Right cardiac atrium (tissue), 5 donors: ENCODE measurements at places on chromosomes 7 and 10.
A peak's percentile ranks its signal among the peaks of the same experiment; 100 is the strongest.

DNA sequence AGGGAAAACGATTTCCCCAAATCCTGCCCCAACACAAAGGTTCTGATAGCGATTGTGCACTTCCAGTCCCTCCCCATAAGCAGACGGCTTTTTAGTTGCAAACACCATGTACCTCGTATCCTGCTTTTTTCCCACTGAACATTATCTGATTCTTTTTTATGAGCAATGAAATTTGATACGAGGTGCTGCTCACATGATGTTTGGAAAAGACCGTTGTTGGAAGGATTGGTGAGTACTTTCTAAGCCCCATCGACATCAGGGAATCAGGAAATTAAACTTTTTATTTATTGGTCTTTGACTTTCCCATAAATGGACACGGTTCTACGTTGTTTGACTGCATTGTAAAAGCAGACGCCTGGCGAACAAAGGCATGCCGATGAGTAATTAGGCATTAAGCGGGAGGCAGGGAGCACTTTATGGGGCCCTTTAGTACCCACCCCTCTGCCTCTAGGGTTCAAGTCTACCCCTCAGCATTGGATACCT is 49.4 kb downstream of the TEX36 start:
- no peak for DNase-seq

- peak; percentile 6 for DNase-seq
Observed at GRCh38 chr7:2010101-2010500, 222.6 kb downstream of the MAD1L1 start.

- DNase-seq: no peak
Observed at GRCh38 chr10:71736570-71736952, 17.0 kb upstream of the C10orf105 start.

- DNase-seq: no peak
Observed at GRCh38 chr10:84665883-84666463, 337.6 kb downstream of the CCSER2 start.

- peak; percentile 35 for DNase-seq
Observed at GRCh38 chr10:22550732-22551131, 163.6 kb downstream of the PIP4K2A start.

GRCh38 chr10:50619882-50620281 is 3.9 kb downstream of the SGMS1 start:
- DNase-seq: no peak

- DNase-seq: no peak
Observed at GRCh38 chr7:94087664-94088352, 83.7 kb upstream of the BET1 start.

DNA sequence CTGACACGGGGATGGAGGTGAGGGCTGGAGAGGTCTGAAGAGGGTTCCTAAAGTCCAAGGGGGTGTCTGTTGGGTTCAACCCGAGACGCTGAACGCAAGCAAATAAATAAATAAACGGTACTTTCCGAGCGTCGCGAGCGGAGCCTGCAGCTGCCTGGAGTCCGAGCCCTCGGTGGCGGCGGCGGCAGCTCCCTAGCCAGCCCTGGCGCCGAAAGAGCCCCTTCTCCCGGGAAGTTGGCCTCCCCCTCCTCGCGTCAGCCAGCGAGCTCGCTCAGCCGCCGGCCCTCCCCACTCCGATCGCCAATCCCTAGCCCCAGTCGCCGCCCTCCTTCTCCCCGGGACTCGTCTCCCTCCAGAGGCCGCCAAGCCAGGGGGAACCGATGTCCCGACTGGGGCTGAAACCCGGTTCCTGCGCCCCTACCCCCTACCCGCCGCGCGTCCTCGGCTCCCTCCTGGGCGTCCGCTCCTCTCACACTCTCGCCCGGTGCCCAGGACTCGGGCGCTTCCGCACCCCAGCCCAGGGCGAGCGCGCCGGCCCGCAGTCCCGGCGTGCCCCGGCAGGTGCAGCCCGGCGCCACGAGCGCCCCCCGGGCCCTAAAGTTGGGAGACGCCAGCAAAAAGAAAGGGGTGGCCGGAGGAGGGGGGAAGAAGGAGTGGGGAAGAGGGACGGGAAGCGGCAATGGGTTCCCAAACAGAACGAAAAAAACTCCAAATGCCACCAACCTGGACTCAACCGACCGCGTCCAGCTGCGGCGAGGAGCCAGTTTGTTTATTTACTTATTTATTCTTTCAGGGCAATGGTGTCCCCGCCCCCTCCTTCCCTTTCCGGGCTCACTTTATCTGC is at the start of gene GFRA1:
TSS of gene GFRA1 (minus strand) at position 767 of the 844 bp plus-strand sequence. CDS start 1,177 bp downstream, outside the sequence.
- DNase-seq: peak; percentile 75

- DNase-seq: no peak
Observed at GRCh38 chr10:114928818-114929217, 9.2 kb upstream of the TRUB1 start.

DNA sequence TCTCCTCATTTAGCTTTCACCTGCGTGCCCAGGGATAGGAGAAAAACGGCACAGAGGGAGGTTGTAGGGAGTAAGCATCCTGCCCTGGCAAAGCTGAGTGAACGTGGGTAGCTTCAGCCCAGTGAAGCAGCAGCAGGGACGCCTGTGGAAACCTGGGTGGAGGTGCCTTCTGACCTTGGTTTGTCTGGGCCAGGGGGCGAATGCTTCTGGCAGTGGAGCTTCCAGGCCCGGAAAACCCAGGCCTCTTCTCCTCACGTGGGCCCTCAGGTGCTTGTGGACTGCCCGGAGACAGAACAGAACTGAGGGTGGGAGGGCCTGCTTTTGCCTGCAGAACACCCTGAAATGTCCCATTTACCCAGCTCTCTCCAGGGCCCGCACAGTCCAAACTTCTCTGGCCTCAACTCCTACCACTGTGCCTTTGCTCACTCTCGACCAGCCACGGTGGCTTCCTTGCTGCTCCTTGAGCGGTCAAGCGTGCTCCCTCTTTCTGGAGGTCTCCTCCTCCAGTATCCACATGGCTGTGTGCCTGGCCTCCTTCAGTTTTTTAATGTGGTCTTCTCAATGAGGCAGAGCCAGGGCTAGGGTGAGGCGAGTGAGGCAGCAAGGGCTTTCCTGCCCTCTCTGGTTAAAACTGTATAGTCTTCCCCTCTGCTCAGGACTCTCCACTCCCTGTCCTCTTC is 62.4 kb downstream of the TMEM209 start:
- DNase-seq: no peak

GRCh38 chr10:132476146-132477065 is 61.2 kb upstream of the INPP5A start:
- DNase-seq: peak; percentile 30

- DNase-seq: no peak
Observed at GRCh38 chr7:112892263-112892662, 102.1 kb upstream of the TMEM168 start.

- no peak for DNase-seq
Observed at GRCh38 chr10:1687190-1687589, 50.1 kb downstream of the ADARB2 start.

DNA sequence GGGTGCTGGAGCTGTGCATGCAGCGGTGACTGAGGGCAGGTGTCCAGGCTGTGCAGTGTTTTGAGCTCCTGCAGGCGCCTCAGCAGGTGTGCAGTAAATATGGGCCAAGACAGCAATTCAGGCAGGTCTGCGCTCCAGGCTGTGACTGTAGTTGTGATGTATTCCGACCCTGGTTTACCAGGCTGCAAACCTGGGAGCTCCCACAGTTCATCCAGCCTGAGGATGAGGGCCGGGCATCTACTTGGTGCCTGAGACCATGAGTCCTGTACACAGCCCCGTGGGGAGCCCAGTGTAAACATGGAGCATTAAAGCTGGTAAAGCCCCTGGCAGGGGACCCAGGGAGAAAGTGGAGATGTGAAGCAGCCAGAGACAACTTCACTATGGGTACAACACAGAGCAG is 82.8 kb downstream of the VOPP1 start:
- no peak for DNase-seq

- no peak for DNase-seq
Observed at GRCh38 chr7:158101821-158102450, 485.7 kb downstream of the PTPRN2 start.

GRCh38 chr10:74855027-74855426 is 28.6 kb downstream of the KAT6B start:
- DNase-seq: peak; percentile 25

DNA sequence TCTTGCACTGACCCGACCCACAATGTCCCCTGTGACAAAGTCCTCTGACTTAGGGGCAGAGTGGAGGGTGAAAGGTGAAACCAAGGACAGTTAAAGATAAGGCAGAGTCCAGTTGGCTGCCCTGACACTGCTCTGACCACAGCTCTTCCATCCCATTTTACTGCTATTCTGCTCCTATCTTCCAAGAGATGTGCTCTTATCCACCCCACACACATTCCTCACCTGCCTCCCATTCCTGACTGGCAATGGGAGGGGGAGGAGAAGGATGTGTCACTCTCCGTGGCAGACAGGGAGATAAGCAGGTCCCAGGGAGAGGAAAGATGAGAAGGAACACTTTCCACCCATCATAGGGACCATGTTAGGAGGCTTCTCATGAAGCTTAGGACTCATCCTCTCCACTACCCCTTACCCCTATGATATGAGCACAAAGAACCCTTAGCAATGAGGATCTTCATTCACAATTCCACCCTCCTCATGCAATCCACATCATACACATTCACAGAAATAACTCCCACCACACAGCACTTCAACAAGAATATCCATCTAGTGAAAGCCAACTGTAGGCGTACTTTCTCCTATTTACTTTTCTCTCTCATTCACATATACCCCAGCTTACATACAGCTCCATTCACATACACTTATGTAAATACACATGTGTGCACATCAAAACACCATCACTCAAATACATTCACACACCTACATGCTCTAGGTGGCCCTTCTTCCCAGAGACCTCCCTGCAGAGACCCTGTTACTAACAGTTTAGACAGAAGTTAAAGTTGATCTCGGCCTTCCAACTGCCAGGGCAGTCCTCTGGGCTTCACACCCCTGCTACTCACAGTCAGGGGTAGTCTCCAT is 6.6 kb downstream of the SYNPO2L start:
- no peak for DNase-seq

GRCh38 chr10:60086862-60087261 is 180.5 kb upstream of the CCDC6 start:
- no peak for DNase-seq

- no peak for DNase-seq
Observed at GRCh38 chr7:4561795-4562194, 120.3 kb upstream of the FOXK1 start.

DNA sequence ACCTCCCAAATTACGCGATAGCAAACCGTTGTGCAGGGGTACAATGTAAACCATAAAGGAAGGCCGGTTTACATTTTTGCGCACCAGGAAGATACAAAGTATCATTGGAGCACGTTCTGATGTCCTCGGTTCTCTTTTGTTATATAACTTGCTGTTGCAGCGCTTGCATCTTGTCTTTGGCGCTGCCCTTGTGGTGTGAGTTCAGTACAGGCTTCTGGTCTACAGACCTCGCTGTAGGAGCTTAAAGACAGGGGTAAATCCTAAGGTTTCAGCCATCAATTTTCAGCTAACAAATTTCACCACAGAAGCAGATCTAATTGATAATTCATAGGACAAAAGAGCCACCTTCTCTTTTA is 1.5 kb upstream of the MKX start:
- DNase-seq: no peak

GRCh38 chr10:14889318-14889717 is 10.7 kb downstream of the SUV39H2 start:
- DNase-seq: no peak

DNA sequence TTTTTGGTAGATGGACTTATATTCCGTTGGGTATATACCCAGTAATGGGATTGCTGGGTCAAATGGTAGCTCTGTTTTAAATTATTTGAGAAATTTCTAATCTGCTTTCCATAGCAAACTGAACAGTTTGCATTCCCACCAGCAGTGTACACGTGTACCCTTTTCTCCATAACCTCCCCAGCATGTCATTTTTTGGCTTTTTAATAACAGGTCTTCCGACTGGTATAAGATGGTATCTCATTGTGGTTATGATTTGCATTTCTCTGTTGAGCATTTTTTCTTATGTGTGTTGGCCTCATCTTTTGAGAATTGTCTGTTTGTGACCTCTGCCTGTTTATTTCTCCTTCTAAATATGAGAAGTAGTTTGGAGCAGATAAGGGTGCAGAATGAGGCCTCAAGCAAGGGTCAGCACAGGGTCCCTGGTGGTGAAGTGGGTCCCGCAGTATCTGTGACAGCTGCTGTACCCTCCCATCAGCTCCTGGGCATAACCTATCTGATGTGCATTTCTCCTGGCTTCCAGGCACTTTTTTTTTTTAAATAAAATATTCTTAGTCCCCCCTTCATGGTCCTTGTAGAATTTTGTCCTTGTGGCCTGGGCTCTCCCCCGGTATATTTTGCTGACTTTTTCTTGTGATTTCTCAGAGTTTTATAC is 73.5 kb downstream of the PROSER2 start:
- no peak for DNase-seq

- no peak for DNase-seq
Observed at GRCh38 chr10:106761906-106762305, 402.6 kb downstream of the SORCS1 start.

DNA sequence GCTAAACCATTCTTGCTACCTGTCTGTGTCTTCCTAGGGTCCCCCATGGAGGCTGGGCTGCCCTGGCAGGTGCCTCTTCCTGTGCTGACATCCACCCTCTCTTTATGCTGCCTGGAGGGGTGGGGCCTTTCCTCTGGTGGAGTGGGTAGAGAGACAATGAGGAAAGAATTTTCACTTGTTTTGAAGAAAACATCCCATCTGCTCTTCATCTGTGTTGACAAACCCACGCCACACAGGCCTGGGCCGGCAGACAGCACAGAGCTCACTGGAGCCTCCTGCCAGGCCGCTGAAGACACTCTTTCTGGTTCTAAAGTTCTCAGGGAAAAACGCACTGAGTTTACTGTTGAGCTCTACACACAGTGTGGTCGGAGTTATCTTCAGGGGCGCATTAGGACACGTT is 328.2 kb downstream of the GLRX3 start:
- no peak for DNase-seq

GRCh38 chr7:39754326-39755120 is 131.2 kb downstream of the RALA start:
- DNase-seq: no peak

- DNase-seq: no peak
Observed at GRCh38 chr7:135597181-135597925, 39.6 kb downstream of the NUP205 start.

GRCh38 chr7:36336390-36336789 is 53.3 kb upstream of the ANLN start:
- DNase-seq: no peak

- no peak for DNase-seq
Observed at GRCh38 chr10:11687357-11687771, 54.8 kb upstream of the ECHDC3 start.

DNA sequence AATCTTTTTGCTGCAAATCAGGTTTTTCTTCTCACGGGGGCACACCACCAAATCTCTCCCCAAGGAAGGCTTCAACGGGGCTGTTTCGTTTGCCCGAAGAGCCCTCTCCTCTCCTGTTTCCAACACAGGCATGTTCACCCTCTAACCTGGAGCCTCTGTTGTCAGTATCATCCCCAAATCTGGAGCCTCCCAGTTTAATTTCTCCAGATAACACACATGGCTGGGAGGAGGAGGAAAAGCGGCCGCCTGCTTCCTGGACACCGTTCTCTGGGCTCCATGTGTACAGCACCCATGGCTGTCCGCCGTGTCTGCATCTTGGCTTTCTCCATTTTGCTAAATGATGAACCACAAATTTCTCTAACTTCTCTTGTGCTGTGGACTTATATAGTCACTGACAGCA is 214.5 kb downstream of the DIP2C start:
- DNase-seq: no peak

- DNase-seq: no peak
Observed at GRCh38 chr7:27462575-27463270, 200.0 kb downstream of the HIBADH start.

- DNase-seq: peak; percentile 71
Observed at GRCh38 chr7:44638611-44639557, 32.5 kb downstream of the OGDH start.
